Stimulated activated CD4-positive, alpha-beta T cell treated with anti-CD3 and anti-CD28 coated beads, Interleukin-1b, Interleukin-23, amount 100 ng/mL, for 1 hour (primary cell): ENCODE measurements at places on chromosomes 2 and 18.

GRCh38 chr2:7646661-7647060 is 729.4 kb downstream of the RNF144A start:
- DNase-seq = no peak

- no peak for DNase-seq
Observed at GRCh38 chr2:157497638-157498314, 53.9 kb upstream of the CYTIP start.

- no peak for DNase-seq
Observed at GRCh38 chr18:2883076-2883735, 36.4 kb downstream of the EMILIN2 start.

- no peak for DNase-seq
Observed at GRCh38 chr2:212626371-212626918, 87.8 kb upstream of the ERBB4 start.

- no peak for DNase-seq
Observed at GRCh38 chr2:238938003-238938400, 90.1 kb downstream of the TWIST2 start.

DNA sequence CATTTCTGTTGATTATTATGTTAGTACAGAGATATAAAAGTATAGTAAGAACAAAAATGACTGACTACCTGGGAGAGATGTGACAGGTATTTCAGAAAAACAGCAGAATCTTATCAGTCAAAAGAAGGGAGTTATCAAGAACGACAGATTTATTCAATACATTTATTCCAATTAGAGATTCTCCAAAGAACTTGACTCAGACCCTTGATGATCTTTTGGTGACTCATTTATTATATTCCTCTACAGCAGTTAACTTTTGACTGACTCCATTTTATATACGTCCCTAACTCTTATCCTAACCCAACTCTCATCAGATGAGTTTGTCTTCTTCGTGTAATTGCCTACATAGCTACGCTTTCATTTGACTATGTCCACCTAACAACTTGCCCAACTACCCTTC is 91.1 kb downstream of the C2orf74 start:
- DNase-seq = no peak

GRCh38 chr2:185188656-185189055 is 549.9 kb upstream of the FSIP2 start:
- no peak for DNase-seq
